ENCODE measurements at places on chromosomes 16 and 17.

GRCh38 chr17:78822552-78822951, 18.1 kb downstream of the USP36 start:
- DNase-seq: no peak

DNA sequence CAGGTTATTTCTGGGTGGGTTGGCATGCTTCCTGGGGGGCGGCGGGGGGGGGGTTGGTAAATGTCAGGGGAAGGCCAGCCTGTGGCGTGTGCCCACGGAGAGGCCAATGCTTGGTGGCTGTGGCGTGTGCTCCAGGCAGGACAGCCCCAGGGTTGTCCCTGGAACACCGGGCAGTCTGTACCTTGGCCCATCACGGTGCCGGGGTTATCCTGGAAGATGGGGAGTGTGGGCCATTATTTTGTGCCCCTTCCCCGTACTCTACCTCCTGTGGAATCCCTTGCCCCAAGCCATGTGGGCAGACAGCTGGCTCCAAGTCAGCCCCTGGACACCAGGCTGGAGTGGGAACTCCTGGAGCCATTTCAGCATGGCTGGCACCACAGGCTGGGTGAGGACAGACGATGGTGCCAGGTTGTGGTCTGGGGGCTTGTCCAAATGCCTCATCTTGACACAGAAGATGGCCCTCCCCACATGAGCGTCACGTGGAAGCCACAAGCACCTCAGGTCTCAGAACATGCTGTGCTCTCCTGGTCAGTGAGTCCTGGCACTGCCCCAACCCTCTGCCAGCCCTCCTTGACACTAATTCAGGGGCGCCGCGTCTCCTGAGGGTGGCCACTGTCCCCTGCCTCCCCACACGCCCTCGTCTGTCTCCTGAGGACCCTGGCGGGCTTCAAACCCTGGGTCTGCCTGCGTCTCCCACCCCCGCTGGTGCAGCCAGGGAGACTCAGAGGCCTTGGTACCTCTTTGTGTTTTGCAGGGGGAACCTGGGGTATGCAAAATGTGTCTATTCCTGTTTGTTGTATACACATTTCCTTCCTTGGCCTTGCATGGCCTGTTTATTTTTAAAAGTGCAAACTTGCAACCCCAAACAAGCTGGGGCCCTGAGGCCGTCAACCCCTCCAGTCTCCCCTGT, 4.3 kb downstream of the SLC16A3 start:
- DNase-seq: no peak

GRCh38 chr17:49891694-49892389, 44.0 kb upstream of the TAC4 start:
- DNase-seq: no peak

GRCh38 chr16:69293401-69293800, 17.7 kb upstream of the VPS4A start:
- DNase-seq: no peak

GRCh38 chr17:66271512-66271911, 30.9 kb upstream of the PRKCA start:
- DNase-seq: no peak

Data from stimulated activated CD4-positive, alpha-beta T cell treated with anti-CD3 and anti-CD28 coated beads, Interleukin-1b, Interleukin-23, amount 100 ng/mL, for 1 hour (primary cell).